ENCODE measurements at places on chromosomes 5 and 9.

- DNase-seq, result no peak
Observed at GRCh38 chr5:131084436-131084835, 80.6 kb downstream of the HINT1 start.

DNA sequence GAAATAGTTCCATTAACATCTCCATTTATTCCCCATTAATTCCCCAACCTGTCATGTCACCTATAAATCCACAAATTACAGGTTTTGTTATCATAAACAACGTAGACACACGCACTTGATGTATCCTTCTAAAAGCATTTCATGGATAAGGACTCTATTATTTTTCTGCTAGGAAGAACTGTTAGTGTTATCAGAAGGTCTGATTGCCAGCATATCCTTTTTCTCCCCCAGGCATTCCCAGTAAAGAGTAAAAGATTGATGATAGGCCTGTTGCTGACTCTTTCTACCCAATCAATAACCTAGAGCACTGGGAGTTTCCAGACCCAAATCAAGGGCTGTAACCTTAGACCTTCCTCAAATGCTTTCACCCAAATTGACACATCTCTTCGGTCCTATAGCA is 60.8 kb downstream of the RFK start:
- DNase-seq, result no peak

DNA sequence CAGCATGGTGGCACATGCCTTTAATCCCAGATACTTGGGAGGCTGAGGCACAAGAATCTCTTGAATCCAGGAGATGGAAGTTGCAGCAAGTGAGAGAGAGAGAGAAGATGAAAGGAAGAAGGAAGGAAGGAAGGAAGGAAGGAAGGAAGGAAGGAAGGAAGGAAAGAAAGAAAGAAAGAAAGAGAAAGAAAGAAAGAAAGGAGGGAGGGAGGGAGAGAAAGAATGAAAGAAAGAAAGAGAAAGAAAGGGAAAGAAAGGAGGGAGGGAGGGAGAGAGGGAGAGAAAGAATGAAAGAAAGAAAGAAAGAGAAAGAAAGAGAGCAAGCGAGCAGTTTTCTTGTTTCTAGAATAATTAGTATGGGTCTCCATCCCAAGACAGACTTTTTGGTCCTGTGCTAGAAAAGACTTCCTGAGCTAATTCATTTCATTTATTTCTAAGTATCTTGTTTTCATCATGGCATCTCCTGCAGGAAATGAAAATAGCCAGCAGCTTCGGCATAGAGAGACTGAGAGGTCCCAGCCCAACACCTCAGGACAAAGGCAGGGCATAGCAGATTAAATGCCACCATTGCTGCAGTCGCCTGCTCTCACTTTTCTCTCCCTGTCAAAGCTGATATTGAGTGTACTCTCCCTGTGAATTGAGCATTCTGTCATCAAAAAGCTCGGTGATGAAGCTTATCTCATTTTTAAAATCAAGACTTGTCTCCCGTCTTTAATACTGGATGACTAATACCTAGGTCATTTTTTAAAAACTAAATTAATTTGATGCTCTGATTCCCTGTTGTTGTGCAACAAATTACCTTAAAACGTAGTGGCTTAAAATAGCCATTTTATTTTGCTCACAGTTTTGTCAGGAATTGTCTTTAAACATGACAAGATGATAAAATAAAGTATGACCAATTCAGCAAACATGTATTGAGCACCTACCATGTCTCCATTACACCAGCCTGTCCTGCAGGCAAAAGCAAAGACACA is 91.8 kb upstream of the ADRA1B start:
- no peak for DNase-seq

DNA sequence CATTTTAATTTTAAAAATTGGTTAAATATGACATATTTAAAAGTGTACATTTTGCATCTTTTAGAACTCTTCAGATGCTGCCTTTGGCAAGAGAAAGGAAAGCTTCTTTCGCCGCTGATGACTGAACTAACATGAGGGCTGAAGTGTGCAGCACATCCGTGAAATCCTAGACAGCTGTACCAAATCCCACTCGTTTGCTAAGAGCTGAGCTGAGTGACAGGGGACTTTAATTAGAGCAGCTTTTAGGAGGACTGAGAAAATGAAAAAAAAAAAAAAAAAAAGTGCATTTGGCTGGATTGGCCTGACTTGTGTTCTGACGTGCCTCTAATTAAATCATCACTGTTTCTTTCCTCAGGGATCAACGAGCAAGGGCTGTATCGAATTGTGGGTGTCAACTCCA is 271.3 kb downstream of the ARHGAP26 start:
- peak; percentile 38 for DNase-seq

DNA sequence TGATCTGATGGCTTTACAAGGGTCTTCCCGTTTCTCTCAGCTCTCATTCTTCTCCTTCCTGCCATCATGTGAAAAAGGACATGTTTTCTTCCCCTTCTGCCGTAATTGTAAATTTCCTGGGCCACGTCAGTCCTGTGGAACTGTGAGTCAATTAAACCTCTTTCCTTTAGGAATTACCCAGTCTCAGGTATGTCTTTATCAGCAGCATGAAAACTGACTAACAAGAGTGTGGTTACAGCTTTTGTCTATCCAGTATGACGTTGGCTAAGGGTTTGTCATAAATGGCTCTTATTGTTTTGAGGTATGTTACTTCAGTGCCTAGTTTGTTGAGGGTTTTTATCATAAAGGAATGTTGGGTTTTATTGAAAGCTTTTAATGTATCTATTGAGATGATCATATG is 501.6 kb downstream of the CAAP1 start:
- DNase-seq, result no peak

DNA sequence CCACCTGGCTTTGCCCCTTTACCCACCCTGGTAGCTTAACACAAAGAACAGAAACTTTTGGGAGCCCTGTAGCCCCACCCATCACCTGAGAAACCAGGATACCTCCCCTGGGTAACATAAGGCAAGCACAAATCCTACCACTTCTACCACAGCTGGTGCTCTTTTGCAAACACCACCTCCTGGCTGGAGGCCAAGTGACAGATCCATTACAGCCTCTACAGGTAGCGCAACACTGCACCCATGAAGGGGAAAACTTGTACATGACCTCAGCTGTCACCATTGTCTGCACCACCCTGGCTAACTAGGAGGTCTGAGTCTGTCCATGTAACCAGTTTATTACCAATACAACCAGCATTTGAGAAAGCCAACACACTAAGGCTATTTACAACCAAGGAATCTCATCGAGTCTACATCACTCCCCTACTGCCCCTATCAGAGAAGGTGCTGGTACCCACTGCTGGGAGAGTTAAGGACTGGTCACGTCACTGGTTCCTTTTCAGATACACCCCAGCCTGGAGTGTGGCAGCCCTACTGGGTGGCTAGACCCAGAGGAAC is 128.6 kb downstream of the PJA2 start:
- DNase-seq, result peak; percentile 55

- DNase-seq, result no peak
Observed at GRCh38 chr9:93451849-93452709, 594 bp downstream of the FAM120A start.

DNA sequence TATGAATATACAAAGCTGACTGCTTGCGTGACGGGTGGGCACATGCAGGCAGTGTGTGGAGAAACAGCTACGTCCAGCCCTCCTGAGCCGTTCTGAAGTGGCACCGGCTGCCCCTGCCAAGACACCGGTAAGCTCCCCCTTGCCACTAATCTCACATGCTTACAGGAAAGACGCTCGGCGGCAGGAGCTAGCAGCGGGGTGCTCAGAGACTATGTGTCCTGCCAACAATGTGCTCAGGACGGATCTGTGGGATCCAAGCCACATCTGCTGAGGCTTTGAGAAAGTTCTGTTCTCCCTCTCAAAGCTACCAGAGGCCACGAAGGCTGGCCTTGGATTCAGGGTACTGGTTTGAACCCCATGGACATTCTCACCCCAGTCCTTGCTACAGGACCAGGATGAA is 157.2 kb upstream of the PHYKPL start:
- DNase-seq, result no peak

DNA sequence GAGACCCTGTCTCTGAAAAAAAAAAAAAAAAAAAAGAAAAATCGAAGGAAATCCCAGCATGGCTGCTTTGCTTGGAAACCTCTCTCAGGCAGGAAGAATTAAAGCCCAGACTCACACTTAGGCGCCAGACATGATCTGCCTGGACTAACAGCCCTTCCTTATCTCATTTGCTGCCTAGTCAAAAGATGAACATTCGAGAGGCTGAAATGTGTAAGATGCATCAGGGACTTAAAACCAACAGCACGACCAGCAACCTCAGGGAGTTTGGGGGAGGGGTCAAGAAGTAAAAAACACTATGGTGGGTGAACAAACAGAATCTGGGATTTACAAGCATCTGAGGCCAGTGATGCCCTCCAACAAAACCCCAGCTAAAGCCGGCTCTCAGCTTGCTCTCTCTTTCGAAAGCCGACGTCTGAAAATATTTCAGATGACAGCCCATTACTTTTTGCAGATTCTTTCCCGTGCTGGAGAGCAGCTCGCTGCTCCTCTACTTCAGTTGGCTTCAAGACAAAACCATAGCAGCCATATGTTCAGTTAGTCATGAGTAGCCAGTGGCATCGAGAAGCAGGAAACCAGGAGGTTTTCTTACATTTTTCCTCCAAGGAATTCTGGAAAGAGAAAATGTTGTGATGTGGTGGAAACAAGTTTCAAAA is 249.9 kb downstream of the MARCHF11 start:
- no peak for DNase-seq

GRCh38 chr5:122981846-122982245 is 54.7 kb downstream of the PPIC start:
- DNase-seq, result no peak

- DNase-seq, result no peak
Observed at GRCh38 chr9:120932086-120932823, 5.7 kb upstream of the TRAF1 start.

- DNase-seq, result no peak
Observed at GRCh38 chr5:138336952-138337684, 948 bp upstream of the FAM53C start.

DNA sequence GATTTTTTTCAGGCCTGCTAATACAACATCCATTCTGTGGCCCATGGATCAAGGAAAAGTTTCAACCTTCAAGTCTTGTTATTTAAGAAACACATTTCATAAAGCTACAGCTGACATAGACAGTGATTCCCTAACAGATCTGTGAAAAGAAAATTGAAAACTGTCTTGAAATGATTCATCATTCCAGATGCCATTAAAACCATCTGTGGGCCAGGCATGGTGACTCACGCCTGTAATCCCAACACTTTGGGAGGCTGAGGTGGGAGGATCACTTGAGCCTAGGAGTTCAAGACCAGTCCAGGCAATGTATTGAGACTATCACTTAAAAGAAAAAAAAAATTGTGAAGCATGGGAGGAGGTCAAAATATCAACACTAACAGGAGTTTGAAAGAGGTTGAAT is 6.0 kb downstream of the RAPGEF6 start:
- DNase-seq, result no peak

GRCh38 chr5:159549046-159549445 is 218.8 kb upstream of the IL12B start:
- no peak for DNase-seq

- DNase-seq, result no peak
Observed at GRCh38 chr5:76855961-76856360, 6.1 kb downstream of the S100Z start.

DNA sequence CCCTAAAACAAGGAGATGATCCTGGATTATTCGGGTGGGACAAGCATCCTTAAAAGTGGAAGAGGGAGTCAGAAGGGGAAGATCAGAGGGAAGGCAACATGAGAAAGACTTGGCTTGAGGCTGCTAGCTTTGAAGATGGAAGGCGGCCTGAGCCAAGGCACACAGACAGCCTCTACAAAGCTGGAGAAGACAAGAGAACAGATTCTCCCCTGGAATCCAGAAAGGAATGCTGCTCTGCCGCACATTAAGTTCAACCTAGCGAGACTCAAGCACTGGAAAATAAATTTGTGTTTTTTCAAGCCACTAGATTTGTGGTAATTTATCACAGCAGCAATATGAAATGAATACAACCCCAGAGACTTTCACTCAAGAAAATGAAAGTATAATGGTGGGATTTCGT is 17.9 kb downstream of the SLC36A3 start:
- no peak for DNase-seq

DNA sequence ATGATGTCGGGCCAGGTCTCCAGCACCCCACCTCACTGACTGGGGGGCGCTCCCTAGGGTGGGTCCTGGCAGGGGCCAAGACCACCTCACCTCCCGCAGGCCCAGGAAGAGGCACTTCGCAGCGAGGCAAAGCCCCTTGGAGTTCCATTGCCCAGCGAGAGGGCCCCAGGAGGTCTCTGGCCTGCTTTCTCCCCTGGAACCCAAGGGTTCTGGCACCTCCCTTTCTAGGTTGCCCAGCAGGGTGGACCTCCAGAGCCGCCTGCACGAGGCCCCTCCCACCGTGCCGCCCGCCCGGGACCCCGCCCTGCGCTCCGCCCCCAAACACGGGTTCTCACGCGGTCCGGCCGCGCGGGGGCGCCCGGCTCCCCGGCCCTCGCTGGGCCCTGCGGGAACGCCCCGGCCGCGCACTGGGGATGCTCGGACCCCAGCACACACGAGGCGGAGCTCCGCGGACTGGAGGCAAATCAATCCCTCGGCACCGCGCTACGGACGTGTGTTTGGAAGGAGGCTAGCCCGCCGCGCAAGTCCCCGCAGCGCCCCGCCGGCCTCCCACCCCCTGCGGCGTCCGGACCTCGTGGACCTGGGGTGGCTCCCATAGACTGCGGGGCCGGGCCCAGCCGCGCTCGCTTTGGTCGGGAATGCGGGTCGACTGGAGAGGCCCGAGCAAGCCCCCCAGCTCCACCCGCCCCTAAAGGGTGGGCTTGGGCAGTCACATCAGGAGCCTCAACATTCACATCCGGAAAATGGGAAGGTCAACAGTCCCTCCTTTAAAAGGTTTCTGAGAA is 99.5 kb upstream of the LMX1B start:
- no peak for DNase-seq

- peak; percentile 52 for DNase-seq
Observed at GRCh38 chr5:134466241-134467069, 54.8 kb upstream of the CDKN2AIPNL start.

DNA sequence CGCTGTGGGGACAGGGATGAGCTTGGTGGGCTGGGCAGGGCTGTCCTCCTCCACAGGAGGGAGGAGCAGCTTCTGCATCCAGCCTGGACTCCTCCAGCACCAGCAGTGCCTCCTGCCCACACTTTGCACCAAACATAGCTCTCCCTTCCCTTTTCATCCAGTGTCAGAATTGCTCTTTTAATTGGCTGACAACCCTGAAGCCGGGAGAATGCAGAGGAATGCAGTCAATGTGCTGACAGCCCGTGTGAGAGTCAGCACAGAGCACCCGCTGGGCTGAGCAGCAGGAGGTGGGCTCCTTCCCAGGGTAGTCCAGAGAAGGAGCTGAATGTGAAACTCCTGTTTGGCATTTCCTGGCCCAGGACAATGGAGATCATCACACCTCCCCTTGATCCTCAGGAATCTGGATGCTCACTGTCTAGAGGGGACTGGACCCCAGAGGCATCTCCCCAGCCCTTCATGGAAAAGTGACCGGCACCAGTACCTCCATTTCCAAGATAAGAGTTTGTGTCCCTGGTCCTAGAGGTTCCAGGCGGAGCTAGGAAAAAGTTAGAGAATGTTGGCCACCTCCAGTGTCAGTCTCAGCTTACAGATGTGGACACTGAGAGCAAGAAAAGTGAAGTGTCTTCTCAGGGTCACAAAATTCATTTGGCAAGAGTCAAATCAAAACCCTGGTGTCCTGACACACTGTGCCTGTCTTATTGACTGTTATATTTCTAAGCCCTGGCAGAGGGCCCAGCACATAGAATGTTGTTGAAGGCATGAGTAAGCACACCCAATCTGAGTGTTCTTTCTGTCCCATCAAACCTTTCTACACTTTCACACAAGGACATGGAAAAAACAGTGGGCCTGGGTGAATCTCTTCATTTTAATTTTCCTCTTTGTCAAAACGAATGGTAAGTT is 202.1 kb downstream of the SNX18 start:
- DNase-seq, result no peak

GRCh38 chr9:37620396-37620795 is 28.0 kb upstream of the TOMM5 start:
- DNase-seq, result no peak

- DNase-seq, result peak; percentile 21
Observed at GRCh38 chr9:114894609-114895433, 35.6 kb downstream of the TNFSF8 start.
